ENCODE measurements at places on chromosomes 5 and 9.

DNA sequence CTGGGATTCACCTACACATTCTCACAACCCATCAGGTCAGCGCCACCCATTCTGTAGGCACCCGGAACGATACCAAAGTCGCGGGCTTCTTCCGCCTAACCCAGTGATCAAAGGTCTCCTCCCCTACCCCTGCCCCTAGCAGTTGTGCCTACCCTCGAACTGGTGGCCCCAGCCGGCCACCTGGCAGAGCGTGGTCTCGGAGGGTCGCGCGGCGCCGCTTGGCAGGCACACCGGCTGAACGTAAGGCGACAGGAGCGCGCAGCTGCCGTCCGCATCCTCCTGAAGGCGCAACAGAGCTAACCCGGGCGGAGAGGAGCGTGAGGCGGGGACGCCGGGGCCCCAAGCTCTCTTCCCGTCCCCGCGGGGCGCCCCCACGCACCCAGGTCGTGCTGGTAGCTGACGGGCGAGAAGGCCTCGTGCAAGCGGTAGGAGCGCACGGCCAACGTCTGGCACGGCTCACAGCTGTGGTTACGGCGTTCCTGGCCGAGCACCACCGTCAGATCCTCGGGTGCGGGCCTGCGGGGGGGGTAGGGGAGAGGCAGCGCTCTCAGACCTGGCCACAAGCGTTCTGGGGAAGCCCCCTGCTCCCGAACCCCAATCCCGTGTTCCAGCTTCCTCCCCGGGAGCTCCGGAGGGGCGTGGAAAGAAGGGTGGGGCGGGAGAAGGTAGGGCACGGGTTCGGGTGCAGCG lies 2.8 kb upstream of the PFN3 start:
- peak; percentile 44 for DNase-seq

GRCh38 chr5:55857247-55857640 lies 6.1 kb downstream of the IL31RA start:
- DNase-seq, result no peak

- DNase-seq, result no peak
Observed at GRCh38 chr5:131229623-131230022, 34.2 kb upstream of the CDC42SE2 start.

DNA sequence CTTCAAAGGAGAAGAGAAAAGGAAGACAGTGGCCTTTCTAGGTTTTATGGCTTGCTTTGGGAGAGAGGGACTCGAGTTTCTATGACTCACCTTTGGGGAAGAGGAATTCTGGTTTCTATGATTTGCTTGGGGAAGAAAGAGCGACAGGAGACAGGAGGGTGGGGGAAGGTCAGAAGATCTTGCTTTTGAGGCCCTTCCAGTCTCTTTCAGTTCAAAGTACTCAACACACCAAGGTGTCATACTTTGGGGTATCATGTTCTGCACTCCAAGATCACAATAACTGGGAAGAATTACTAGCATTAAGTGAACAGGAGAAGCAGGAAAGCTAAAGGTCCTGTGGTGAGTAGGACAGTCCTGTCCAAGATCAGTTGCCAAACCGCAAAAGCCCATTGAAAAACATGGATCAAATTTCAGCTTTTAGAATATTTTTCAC lies 324.5 kb downstream of the ARHGEF28 start:
- no peak for DNase-seq

DNA sequence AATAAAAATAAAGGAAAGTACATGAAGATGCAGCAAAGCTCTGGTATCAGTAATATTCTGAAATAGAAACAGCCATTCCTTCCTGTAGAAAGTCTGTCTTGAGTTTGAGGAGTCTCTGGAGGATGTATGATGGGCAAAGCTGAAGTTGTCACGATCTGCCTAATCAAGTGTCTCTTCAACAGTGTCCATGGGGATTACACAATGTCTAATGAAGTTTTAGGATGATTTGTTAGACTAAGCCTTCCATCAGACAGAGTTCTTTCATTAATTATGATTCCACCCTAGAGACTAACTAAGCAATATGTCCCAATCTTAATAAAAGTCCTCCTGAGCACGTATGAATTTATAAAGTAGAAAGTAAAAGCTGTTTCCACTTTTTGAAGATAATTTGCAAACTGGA lies 26.9 kb downstream of the PDE4D start:
- no peak for DNase-seq

DNA sequence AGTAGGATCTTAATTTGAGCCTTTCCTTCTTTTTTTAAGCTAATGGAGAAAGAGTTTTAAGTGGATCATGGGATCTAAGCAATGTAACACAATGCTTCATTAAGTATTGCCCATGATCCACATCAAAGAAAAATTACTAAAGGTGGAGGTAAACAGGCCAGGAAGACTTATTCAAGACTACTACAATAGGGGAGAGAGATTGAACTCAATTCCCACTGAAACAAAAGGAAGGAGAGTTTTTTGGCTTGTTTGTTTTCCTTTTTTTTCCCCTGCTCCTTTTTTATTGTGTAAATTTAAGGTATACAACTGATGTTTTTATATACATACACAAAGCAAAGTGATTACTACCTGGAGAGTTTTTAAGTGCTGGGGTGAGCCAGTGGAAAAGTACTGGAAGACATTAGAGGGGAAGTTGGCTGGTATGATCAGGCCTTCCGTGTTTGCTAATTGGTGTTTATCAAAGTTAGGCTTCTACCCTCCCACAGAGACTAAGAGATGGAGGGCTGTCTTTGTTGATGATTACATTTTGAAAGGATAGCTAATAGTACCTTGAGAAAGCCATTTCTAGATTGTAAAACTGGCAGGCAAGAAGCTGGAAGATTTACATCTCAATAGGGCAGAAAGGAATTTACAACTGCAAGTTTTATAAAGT lies 262.7 kb downstream of the CHSY3 start:
- no peak for DNase-seq

DNA sequence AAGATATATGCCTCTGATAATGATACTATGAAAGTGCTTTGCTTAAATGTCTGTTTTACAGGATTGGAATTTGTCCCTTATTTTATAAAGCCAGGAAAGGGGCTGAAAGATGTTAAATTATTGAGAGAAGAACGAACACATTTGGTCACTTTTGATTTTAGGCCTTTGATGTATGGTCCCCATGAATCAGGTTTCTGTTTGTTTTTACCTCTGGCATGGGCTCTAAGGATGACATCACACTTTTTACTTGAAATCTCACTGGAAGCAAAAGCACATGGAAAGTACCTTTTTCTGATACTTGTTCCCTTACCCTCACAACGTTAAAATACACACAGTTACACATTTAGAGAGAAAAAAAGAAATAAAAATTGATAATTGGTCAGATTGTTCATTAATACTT lies 6.9 kb downstream of the OTULIN start:
- peak; percentile 62 for DNase-seq

DNA sequence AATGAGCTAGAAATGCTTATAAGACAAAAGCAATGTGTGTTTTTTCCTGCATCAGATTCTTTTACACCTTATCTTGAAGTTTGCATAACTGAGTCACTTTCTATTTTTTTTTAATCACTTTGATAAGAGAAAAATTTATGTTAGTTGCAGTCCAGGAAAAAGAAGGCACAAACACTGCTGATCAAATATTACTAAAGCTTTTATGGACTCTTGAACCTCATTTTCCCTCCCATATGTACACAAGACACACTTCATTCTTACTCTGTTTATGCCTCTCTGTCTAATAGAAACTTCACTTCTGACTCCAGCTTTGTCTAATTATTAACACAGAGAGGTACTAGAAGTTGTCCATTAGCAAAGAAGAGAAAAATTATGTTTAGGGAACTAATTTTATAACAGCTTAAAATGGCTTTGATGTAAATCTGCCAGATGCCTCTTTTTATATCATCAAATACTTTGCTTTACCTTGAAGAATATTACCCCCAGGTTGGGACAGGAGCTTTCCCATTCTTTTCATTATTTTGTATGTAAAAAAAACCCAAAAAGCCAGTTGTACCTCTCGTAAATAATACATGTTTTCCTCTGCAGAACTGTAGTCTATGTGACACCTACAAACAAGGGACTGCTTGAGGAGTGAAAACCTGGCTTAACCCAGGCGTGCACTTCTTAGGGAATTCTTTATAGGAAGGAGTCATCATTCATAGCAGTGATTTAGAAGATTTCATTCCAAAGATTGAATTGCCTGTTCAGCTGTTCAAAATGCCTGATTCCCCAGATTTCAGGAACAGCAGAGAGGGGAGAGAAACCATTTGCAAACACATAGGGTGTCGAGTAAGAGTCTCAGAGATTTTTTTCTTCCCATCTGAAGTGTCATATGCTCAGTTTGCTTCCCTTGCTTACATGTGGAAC lies 72.6 kb downstream of the DAPK1 start:
- DNase-seq, result no peak

DNA sequence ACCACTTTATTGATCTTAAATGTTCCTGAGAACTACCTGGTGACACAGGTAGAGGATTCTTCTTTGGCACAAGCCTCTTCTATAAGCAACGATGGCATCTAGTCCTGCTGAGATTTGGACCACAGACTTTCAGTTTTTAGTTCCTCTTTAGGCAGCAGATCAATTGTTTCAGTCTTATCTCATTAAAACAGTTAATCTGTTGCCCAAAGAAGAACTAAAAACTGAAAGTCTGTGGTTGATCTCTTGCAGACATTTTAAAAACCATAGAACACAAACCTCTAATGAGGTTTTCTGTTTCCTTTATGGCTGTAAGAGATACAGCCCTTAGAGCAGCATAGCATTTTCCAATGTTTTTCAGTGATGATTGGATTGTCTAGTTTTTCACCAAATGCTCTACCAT lies 480.9 kb downstream of the MTRR start:
- DNase-seq, result no peak

- no peak for DNase-seq
Observed at GRCh38 chr9:13860019-13860418, 453.9 kb downstream of the NFIB start.

- DNase-seq, result peak; percentile 11
Observed at GRCh38 chr9:125820100-125820804, 73.1 kb downstream of the PBX3 start.

GRCh38 chr5:102138243-102138653 lies 157.8 kb downstream of the SLCO4C1 start:
- no peak for DNase-seq

DNA sequence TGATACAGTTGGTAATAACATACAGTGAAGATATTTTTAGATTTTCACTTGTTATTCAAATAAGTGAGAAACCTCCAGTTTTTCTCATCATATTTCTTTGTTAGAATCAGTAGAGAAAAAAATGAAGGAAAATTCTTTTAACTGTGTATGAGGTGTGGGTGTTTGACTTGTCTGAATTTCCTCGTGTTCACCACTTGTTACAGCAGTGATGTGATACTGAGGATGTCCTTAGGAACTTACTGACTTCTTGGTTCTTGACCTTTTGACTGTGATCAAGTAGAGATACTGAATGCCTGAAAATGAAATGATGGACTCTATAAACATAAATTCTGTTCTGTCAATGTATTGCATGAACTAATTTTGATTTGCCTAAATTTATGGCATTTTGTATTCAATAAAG lies 10.7 kb downstream of the PBX3 start:
- no peak for DNase-seq

DNA sequence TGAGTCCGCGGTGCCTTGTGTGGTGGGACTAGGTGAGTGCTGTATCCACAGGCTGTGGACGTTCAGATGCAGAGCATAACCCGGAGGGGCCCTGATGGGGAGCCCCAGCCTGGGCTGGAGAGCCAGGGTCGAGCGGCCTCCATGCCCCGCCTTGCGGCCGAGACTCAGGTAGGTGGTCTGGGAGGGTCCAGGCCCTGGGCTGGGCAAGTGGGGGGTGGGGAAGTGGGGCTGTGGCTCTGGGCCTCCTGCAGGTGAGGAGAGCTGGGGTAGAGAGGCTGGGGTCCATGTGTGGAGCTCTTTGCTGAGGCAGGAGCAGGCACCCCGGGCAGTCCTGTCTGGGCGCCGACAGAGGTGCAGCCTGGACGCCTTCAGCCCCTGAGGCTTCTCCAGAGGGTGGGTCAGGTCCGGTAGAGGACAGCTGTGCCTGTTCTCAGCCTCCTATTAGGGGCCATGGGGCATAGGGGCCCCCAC lies 241.1 kb downstream of the CACNA1B start:
- DNase-seq, result no peak

DNA sequence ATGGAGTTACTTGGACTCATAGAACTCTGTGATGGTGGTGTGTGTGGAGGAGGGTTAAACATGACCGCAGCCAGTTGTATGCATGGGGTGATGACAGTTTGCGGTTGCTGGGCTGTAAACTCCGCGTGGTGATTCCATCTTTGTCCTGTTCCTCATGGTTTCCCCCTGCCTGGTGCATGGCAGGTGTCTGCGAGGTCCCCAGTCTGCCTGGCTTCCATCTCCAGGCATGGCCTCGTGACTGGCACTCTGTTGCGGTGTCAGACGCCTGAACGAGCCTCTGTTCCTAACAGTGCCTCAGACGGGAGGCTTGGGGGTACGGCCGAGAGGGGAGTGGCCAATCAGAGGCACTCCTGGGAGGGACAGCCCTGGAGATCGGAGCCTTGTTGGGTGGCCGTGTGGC lies 33.9 kb upstream of the SH3PXD2B start:
- DNase-seq, result no peak

GRCh38 chr5:64827703-64828102 lies 59.0 kb downstream of the CWC27 start:
- no peak for DNase-seq

DNA sequence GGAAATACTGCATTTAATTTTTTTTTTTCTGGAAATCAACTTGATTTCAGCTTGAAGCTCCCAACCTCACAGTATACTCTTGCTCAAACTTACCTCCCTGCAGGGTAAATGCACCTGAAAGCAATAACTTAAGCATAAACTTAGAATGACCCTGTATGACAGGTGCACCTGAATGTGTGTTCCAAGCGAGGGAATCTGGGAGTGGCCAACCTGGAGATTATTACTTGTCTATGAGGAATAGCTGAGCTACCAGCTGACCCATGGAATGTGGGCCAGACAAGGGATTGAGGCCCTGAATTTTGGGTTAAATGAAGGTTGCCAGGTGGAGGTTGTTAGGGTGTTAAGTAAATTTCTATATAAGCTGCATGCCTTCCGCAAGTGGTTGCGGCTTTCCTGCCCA lies 140.6 kb downstream of the OSTF1 start:
- DNase-seq, result no peak

GRCh38 chr5:42813533-42813932 lies 1.8 kb upstream of the SELENOP start:
- DNase-seq, result no peak

DNA sequence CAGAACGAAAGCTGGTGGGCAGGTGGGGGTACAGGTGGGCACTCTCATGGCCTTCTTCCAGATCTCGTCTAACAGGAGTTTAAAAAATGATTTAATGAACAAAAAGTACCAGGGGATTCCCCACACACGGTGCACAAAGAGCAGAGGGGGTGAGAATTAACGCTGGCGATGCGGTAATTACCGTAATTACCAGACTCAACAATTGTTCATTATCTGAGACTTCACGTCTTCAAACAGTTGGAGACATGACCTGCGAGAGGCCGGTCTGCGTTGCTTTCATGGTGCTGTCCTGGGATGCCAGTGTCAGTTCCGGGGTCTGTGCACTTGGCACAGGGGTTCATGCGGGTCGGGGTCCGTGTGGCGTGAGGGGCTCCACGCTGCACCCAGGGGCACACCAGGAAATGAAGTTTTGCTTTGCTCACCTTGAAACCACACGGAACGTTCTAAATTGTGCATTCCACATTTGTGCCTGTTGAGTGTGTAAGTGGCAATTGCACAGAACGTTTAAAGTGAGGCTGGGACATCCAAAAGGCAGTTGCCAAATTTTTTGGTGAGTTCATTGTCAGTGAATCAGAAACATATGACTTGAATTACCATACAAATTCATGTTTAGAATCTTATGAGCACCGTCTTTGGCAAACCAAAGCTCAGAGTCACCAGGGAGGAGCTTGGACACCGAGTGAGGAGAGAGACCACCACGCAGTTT lies 256.4 kb upstream of the IRX1 start:
- no peak for DNase-seq

- DNase-seq, result peak; percentile 14
Observed at GRCh38 chr5:154197801-154198491, 7.4 kb downstream of the GALNT10 start.

GRCh38 chr5:94440015-94440414 lies 178.4 kb downstream of the KIAA0825 start:
- no peak for DNase-seq
